Activated CD4-positive, alpha-beta T cell treated with anti-CD3 and anti-CD28 coated beads for 24 hours (primary cell): ENCODE measurements at places on chromosomes 1 and 21.

DNA sequence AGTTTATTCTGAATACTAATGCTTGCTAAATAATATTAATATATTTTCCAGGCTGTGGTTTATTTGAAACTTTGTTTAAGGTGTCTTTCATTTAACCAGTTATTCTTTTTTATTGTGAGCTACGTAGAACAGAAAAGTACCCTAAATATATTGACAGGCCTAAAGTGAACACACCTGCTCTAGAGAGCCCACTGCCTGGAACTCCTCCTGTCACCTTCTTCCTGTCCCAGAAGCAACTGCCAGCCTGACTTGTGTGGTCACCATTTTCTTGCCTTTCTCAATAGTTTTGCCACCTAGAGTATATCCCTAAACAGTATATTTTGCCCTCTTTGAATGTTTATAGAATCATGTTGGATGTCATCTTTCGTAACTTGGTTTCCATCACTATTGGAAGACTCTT, 48.5 kb downstream of the SCCPDH start:
- no peak for DNase-seq

- peak; percentile 6 for DNase-seq
These were observed 40.7 kb upstream of the SCMH1 start for GRCh38 chr1:41282679-41283317.

DNA sequence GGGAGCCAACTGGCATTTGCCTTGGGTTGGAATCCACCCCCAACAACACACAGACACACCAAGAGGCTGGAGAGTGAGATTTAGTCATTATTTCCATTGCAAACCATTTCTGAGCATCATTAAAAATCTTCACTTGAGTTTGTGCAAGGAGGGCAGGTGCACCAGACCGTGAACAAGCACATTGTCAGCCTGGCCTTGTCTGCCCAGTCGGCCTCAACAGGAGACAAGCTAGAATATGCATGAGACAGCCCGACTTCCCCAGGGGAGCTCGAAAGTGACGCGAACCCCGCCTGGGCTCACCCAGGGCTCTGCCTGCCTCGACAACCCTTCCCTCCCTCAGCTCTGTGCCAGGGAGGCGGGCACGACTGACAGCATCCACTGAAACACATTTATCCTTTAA, 15.4 kb upstream of the GUCA2B start:
- DNase-seq, result no peak

DNA sequence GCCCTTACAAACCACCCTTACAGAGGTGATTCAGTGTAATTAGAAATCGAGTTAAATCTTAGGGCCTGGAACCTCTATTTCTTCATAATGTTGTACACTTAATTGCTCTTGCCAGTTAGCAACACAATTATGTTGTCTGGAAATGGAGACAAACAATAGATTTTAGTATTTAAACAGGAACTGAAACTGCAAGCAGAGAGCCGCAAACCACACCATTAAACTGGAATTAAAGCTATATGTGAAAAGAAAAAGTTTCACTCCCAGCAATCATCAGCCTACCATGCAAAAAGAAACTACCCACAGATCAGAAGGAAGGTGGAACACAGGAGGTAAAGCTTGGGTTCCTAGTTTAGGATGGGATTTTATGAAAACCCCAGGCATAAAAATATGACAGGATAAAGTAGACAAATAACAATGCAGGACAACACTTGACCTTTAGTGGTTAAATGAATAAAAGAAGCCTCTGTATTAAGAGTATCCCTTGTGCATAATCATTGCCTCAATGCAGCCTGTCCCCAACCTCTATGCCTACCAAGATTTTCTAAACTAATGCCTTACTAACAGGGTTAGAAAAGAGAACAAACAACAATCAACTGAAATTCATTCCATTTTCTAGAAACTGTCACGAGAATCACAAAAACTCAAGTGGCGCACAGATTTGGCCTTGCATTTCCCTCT, 304.3 kb upstream of the ESRRG start:
- DNase-seq, result no peak

DNA sequence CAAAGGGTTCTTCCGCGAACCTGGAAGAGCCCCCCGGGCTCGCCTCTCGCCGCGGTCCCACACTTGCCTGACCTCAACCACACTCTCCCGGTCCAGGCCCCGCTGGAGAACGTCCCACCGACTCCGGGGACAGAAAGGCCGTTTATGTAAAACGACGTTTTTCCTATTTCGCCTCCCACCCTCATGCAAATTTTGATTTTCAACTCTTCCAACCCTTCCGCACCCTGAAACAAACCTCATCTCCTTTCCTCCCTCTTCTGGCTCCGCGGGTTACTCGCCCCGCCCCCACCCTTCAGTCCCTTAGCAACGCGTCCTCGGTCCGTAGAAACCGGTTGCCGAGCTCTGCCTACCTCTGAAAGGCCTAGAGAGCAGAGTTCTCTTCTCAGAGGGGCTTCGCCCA, at the start of gene C1orf141:
Gene C1orf141 (minus strand): TSS at position 276 of the 400 bp plus-strand sequence. CDS start 7,730 bp downstream, outside the sequence.
- DNase-seq, result no peak
